Frontal cortex (tissue), 4 donors: ENCODE measurements at places on chromosomes 7 and 10. TPM values are rescaled to one million over a fixed set of nuclear protein-coding genes. Genes with fewer than 3 reads are reported as not detected.

TMEM270 gene
- not detected for total RNA-seq

PRKG1 gene
- 15.5 TPM for total RNA-seq

TAS2R4 gene
- total RNA-seq: 2.0 TPM

MBL2 gene
- total RNA-seq: not detected

SPDYE17 gene
- not detected for total RNA-seq

IGF2BP3 gene
- 81.5 TPM for total RNA-seq

PIP gene
- total RNA-seq: not detected

ASB15 gene
- not detected for total RNA-seq

GRID2IP gene
- total RNA-seq: 0.41 TPM

C10orf105 gene
- total RNA-seq: not detected

TMEM236 gene
- under 0.01 TPM for total RNA-seq

SEMA3D gene
- total RNA-seq: 3.7 TPM

PNLIPRP3 gene
- not detected for total RNA-seq

SNCG gene
- total RNA-seq: 1.6 TPM

PNLIPRP1 gene
- total RNA-seq: not detected

TAS2R40 gene
- not detected for total RNA-seq

KCND2 gene
- 51.8 TPM for total RNA-seq

SH2D4B gene
- 1.2 TPM for total RNA-seq

NME8 gene
- total RNA-seq: not detected

AKR1B15 gene
- not detected for total RNA-seq

UCN3 gene
- total RNA-seq: not detected

PANK1 gene
- 35.5 TPM for total RNA-seq

ITPRIP gene
- total RNA-seq: 1.2 TPM

FAM131B gene
- total RNA-seq: 73.8 TPM

SPACDR gene
- not detected for total RNA-seq

TUBAL3 gene
- not detected for total RNA-seq

TWIST1 gene
- total RNA-seq: 2.4 TPM

TMEM229A gene
- 1.2 TPM for total RNA-seq

SVOPL gene
- 0.82 TPM for total RNA-seq

CDH23 gene
- 3.3 TPM for total RNA-seq

PON1 gene
- total RNA-seq: not detected

WAC gene
- 63.6 TPM for total RNA-seq

SLC4A2 gene
- 10.6 TPM for total RNA-seq

ANLN gene
- 9.4 TPM for total RNA-seq

CLRN3 gene
- total RNA-seq: not detected

GDF2 gene
- total RNA-seq: not detected

CFAP46 gene
- 2.0 TPM for total RNA-seq

PPP1R9A gene
- 93.3 TPM for total RNA-seq

TMEM225B gene
- not detected for total RNA-seq

CCDC7 gene
- total RNA-seq: 236 TPM

INMT gene
- 0.41 TPM for total RNA-seq

DDC gene
- total RNA-seq: 0.82 TPM

ZNF277 gene
- 67.3 TPM for total RNA-seq
